ENCODE measurements at places on chromosomes 7 and 10. TPM values are rescaled to one million over a fixed set of nuclear protein-coding genes. Genes with fewer than 3 reads are reported as not detected.

Gene FAM13C
- 1.00 TPM for total RNA-seq

Gene COL13A1
- total RNA-seq = under 0.01 TPM

Gene ZNF488
- total RNA-seq = under 0.01 TPM

Gene SVOPL
- not detected for total RNA-seq

Gene AGAP9
- 2.4 TPM for total RNA-seq

Gene PNLIPRP2
- total RNA-seq = not detected

Gene INA
- total RNA-seq = 0.07 TPM

Gene SRGN
- total RNA-seq = 1.7 TPM

Gene NEUROG3
- total RNA-seq = not detected

Gene AQP1
- total RNA-seq = 0.14 TPM

Gene NXPH1
- total RNA-seq = not detected

Gene PIP
- not detected for total RNA-seq

Gene DNAJC12
- total RNA-seq = 0.28 TPM

Gene PLEKHS1
- total RNA-seq = not detected

Gene EN2
- under 0.01 TPM for total RNA-seq

Gene PTEN
- 180 TPM for total RNA-seq

Gene KCNMA1
- total RNA-seq = 6.5 TPM

All from nasal cavity respiratory epithelium epithelial cell of viscerocranial mucosa (primary cell).